ENCODE measurements at places on chromosomes 7 and 10.
A peak's percentile ranks its signal among the peaks of the same experiment; 100 is the strongest.

DNA sequence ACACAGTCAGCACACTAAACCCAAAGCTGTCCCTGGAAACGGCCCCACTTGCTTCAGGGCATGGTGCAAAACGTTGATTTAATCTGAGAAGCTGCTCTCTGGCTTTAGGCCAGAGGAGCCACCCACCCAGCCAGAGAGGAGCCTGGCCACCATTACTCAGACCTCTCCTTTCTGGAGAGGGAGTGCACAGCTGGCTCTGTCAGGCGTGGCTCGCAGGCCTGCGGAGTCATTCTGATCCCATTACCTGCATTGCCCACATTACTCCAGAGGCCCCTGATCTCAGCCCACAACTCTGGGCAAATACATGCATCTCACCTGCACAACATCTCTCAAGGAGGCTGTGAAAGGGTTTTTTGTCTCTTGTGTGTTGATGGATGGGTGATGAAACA lies 370.0 kb upstream of the IGFBP3 start:
- ATAC-seq, result no peak

DNA sequence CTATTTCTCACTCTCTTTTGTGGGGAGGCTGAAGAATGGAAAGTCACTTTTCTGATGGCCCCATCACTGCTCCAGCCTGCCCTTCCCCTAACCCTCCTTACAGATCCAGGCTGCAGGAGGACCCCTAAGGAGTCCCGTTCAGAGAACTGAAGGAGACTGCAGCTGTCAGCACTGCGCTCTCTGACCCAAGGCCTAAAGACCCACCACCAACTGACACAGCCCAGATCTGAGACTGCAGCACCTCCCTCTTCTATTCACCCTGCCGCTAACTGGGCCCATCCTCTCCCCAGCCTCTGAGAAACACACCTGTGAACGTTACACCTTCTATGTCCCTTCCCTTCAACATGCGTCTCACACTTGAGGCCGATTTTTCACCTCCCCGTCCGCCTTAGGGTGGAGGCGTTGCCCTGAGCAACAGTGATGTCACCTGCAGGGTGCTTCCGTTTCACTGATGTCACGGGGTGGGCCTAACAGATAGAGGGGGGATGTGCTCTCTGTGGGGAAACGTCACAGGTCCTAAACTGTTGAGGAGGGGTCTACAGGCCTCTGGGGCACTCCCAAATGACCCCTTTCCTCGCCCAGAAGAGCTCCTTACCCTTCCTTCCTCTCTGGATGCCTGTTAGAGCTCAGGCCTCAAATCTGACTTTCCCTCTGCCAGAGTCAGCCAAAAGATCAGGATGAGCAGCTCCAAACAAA lies 5.1 kb downstream of the ITPRIP start:
- no peak for ATAC-seq

- peak; percentile 51 for ATAC-seq
These were observed 955.6 kb downstream of the GATA3 start for GRCh38 chr10:9010093-9010492.

DNA sequence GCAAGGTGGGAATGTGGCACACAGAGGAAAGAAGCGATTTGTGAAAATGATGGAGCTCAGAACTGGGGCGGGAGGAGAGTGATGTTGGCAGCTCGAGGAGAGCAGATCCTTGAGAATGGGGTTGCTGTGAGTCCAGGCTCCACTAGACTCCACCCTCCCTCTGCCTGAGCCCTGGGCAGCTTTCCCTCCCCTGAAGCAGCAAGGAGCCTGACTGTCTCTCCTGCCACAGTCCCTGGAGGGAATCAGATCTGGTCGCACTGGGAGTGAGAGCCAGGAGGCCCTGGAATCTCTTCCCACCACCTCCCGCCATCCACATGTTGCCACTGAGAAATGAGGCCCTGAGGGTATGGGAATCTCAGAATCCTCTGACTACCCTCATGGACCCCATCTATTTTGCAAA lies 362.7 kb downstream of the PLXNA4 start:
- no peak for ATAC-seq

DNA sequence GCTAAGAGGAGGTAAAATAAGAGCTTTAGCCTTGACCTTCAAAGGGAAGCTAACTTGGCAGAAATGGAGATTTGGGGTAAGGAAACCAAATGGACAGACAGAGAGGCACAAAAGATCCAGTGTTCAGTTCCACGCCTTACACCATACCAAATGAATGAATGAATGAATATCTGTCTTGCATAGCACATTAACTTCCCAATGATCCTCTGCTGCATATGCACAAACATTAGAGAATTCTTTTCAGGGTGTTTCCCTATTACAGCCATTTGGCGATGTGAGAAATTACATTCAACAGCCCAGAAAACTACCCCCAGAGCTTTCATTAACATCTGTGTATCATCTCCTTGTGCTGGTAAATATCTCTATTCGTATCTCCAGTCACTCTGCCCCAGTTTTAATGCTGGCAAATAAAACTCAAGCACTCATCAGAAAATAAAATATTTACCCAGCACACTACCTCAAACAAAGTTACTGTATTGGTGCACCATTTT lies 1056.2 kb downstream of the SORCS3 start:
- ATAC-seq, result no peak

- no peak for ATAC-seq
These were observed 261.8 kb downstream of the PHF14 start for GRCh38 chr7:11235491-11235890.

DNA sequence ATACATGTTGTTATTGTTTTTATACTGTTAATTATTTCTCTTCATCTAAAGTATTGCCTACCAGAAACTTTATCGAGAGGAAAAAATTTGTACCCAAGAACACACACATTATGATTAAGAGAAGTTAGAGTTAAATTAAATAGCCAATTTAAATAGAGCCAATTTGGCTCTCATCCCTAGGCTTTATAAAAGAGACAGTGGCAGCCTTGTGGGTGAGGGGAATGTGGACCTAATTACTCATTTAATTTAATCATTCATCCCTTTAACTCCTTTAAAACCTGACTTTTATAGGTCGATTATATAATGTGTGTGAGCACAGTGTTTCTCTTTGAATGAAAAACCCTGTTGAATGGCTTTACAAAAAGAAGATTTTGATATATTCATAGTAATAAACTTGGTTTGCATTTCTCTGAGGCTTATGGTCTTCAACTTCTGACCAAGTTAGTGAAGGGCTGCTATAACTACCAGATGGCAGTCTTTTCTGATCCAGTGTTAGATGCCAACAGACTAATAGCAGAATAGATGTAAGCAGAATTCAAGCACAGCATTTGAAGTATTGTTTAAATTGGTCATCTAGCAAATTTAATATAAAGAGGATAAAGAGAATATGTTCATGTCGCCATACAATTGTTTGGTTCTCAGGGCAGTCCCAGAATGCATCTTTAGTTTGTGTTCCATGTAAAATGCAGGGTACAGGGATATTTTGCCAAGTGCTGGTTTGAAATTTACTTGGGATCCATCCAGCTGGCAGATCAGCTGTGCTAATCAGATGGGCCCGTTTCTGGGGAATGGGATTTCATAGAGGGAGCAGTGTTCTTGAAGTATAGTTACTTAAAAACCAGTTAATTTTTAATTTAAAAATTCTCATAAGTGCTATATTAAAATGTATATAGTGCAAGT lies 25.3 kb downstream of the ADD3 start:
- no peak for ATAC-seq

GRCh38 chr7:34761627-34762026 lies 103.6 kb downstream of the NPSR1 start:
- no peak for ATAC-seq

DNA sequence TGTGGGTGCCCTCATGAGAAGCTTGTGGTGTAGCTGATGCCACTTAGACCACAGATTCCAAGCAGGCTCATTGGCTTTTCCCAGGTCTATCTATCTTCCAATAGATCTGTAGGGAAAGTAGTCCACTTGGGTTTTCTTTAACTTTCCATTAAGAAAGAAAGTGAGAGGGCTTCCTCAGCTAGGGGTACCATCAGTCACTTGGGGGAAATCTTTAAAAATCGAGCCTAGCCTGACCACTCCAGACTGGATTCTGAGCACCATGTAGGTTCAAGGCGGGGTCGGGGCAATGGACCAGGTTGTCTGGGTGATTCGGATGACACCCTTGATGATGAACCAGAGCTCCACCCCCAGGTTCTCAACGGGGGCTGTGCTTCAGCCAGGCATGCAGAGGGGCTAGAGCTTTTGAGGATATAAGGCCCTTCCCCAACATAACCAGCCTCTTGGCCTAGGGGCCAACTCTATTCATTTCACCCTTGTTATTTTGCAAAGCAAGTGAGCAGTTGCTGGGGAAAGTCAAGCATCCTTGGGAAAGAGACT lies 27.0 kb downstream of the ITPRIP start:
- no peak for ATAC-seq

- ATAC-seq, result no peak
These were observed 251.7 kb upstream of the CSTF2T start for GRCh38 chr10:51950996-51951555.

DNA sequence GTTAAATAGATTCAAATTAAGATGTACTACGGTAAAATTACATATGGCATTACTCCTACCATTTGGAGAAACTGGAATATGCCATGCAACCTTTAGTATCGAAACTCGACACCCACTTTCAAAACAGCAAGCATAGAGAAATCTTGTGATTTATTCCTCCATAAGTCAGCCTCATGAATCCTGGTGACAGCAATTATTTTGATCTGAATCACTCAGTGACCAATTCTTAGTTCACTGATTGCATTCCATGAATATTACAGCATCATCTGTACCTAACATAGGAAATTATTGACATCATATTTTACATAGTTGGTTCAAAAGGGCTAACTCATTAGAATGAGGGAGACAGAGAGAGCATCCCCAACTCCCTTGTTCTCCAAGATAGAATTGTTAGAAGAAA lies 89.6 kb downstream of the CACNB2 start:
- no peak for ATAC-seq

DNA sequence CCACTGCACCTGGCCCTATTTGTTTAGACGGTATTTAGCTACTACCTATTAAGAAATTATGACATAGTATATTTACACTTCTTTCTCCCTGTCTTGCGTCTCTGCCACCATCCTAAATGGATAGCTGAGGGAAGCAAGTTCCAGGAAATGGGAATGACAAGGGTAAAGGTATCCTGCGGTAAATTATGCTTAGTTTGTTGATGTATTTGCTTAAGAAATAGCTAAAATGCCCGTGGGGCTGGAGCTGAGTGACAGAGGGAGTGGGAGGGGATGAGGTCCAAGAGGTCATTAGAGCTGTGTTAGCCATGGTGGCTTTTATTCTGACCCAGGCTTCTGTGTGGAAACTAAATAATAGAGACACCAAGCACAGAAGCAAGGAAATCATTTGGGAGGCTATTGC lies 29.0 kb upstream of the UBE2D1 start:
- ATAC-seq, result no peak

- ATAC-seq, result no peak
These were observed 21.6 kb upstream of the RNF148 start for GRCh38 chr7:122724366-122724765.

DNA sequence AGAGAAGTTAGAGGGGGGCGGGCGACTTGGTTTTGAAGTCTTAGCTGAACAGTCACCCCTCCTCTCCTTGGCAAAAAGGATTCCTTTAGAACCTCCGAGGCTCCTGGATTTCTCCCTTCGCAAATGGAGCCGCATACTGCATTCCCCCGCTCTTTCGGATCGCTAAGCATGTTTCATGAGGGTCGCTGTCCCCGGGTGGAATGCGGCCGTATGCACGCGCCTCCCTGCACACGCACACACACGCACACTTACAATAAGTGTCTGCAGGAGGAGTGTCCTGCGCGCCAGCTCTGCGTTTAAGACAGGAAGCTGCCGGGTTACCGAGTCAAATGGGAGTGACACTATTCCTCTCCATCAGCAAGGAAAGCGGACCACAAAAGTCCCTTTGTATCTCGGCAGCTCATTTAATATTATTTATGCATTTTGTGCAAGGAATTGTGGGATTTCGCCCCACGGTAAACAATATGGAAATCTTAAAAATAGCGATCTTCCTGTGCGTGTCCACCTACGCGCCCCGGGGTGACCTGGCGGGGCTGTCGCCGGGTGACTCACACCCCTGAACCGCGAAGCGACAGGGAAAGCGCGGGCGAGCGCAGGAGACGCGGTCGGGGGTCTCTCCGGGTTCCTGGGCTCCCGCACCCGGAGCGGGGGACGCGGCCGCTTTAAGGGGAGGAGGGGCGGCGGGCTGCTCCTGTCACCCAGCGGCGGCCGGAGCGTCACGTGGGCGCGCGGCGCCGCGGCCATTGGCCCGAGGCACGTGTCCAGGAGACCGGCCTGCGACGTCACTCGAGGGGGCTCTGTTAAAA lies 988 bp upstream of the EN2 start:
- ATAC-seq, result peak; percentile 12

DNA sequence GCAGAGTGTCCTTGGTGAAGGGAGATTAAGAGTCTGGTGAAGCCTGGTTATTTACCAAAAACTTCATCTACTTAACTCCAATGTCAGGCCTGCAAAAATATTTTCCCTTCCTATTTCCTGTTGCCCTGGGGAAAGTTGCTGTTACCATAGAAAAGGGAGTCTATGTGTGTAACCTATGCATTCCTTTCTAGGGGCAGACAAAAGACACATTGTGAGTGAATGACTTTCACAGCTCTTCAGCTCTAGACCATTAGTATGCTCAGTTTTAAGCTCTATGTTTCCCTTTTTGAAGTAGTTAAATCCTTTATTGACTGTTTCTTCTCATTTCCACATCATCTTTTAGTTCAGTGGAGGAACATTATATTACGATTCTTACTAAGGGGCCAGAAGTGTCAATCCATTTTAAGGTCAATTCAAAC lies 45.6 kb upstream of the SGCE start:
- no peak for ATAC-seq

- no peak for ATAC-seq
These were observed 1.1 kb downstream of the DEPP1 start for GRCh38 chr10:44977287-44978212.

GRCh38 chr10:110160522-110160921 lies 46.9 kb upstream of the MXI1 start:
- no peak for ATAC-seq

DNA sequence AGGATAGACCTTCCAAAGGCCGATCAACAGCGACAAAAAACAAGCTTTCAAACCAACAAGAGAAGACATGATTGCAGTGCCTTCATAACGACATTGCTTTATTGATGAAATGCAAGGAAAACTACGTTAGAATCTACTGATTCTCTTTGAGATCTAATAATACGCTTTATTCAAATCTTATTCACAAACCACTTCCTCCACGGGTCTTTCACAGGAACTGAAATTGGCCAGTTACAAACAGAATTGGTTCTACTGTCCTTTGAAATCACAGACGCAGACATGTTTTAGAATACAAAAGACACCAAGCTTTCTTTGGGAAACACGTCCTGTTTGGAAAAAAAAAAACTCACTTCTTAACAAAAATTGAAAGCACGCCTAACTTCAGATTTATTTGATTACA lies 74.7 kb upstream of the SEPHS1 start:
- no peak for ATAC-seq
